ENCODE measurements at places on chromosomes 2 and 18.
A peak's percentile ranks its signal among the peaks of the same experiment; 100 is the strongest.

- no peak for DNase-seq
- H3K4me1 ChIP-seq: no peaks in the 10 kb centered on the region
- peak within 1 kb of the TSS; percentile 60 for H3K4me3 ChIP-seq
- no peaks in the 10 kb centered on the region for H3K36me3 ChIP-seq
- H3K27ac ChIP-seq: no peak within 1 kb of the TSS
Measured at GRCh38 chr2:229270551-229271410, at the start of gene PID1. TSS of gene PID1 (minus strand) at chr2:229271287. CDS start at chr2:229271043, 244 bp downstream.

DNA sequence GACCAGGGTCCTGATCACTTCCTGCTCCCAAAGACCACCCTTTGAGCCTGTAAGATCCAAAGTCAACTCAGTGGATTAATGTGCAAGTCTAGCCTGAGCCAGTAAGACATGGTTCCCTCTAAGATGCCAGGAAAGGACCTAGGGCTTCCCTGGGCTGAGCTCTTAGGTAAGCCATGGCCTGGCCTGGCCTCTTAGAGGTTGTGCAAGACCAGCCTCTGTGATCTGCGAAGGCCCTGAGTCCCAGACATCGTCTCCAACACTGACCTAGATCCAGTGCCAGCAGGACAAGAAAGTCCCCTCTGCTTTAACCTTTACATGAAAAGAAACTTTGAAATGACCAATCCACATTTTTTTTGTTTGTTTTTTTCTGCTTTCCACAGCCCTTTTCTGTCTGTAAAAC lies 73.6 kb upstream of the CYP1B1 start:
- peaks cover 27% of the 10 kb centered on the region for H3K4me1 ChIP-seq
- no peak overlapping the region for H3K4me3 ChIP-seq
- no peaks in the 10 kb centered on the region for H3K36me3 ChIP-seq
- H3K27ac ChIP-seq: no peak overlapping the region
- DNase-seq: no peak

- no peaks in the 10 kb centered on the region for H3K27me3 ChIP-seq
- H3K27ac ChIP-seq: no peak overlapping the region
Measured at GRCh38 chr2:161947836-161948235, 126.2 kb downstream of the DPP4 start.

- H3K27me3 ChIP-seq: no peaks in the 10 kb centered on the region
- H3K4me1 ChIP-seq: no peaks in the 10 kb centered on the region
- H3K36me3 ChIP-seq: peaks cover 34% of the 10 kb centered on the region
- no peak overlapping the region for H3K27ac ChIP-seq
- H3K4me3 ChIP-seq: no peak overlapping the region
Measured at GRCh38 chr2:179186126-179186525, 78.5 kb downstream of the SESTD1 start.

DNA sequence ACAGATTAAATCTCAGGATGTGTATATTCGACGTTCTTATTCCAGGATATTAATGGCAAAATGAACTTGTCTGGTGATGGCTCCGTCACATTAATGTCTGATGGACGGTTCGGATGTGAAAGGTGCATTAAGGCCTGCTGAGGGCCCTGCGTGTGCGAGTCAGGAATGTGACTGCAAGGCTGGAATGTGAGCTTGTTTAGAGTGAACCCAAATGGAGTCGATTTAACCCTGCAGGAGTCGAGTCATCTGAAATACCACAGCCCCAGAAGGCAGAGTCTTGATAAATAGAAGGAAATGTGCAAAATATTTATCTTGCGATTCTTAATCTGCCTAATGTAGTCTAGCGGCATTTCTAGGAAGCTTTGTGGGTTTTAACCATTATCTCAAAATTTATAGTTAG lies 44.3 kb downstream of the RDH14 start:
- no peak for DNase-seq
- no peaks in the 10 kb centered on the region for H3K27me3 ChIP-seq
- H3K27ac ChIP-seq: no peak overlapping the region
- H3K36me3 ChIP-seq: no peaks in the 10 kb centered on the region
- H3K4me3 ChIP-seq: no peak overlapping the region

DNA sequence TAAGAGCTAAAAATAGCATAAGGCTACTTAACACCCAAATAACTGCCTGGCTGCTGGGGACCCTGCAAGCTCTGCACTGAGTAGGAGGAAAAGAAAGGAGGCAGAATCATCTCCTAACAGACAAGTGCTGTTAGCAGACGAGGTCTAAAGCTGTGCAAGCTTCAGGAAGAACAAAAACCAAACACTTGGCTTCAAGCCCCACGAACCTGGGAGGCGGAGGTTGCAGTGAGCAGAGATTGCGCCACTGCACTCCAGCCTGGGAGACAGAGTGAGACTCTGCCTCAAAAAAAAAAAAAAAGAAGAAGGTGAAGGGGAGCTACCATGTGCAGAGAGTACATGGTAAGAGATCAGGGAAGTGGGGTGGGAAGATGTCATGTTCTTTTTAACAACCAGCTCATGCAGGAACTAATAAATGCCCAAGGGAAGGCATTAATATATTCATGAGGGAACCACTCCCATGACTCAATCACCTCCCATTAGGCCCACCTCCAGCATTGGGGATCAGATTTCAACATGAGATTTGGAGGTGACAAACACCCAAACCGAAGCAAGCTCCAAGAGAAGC lies 28.8 kb upstream of the INO80C start:
- H3K27ac ChIP-seq: no peak overlapping the region
- no peaks in the 10 kb centered on the region for H3K36me3 ChIP-seq
- H3K4me3 ChIP-seq: no peak overlapping the region
- H3K4me1 ChIP-seq: no peaks in the 10 kb centered on the region

- H3K36me3 ChIP-seq: no peaks in the 10 kb centered on the region
- H3K4me1 ChIP-seq: no peaks in the 10 kb centered on the region
- H3K27me3 ChIP-seq: no peaks in the 10 kb centered on the region
- no peak overlapping the region for H3K27ac ChIP-seq
Measured at GRCh38 chr2:182863642-182864041, 2.8 kb downstream of the FRZB start.

- no peak for DNase-seq
- no peak overlapping the region for H3K27ac ChIP-seq
- no peak overlapping the region for H3K4me3 ChIP-seq
- no peaks in the 10 kb centered on the region for H3K27me3 ChIP-seq
- no peaks in the 10 kb centered on the region for H3K36me3 ChIP-seq
- peaks cover 4% of the 10 kb centered on the region for H3K4me1 ChIP-seq
Measured at GRCh38 chr18:48155856-48156255, 225.4 kb upstream of the SMAD2 start.

GRCh38 chr18:72325307-72325706 lies 218.8 kb downstream of the CBLN2 start:
- H3K4me3 ChIP-seq: no peak overlapping the region
- DNase-seq: no peak
- no peaks in the 10 kb centered on the region for H3K4me1 ChIP-seq
- no peak overlapping the region for H3K27ac ChIP-seq
- H3K36me3 ChIP-seq: no peaks in the 10 kb centered on the region
- no peaks in the 10 kb centered on the region for H3K27me3 ChIP-seq

DNA sequence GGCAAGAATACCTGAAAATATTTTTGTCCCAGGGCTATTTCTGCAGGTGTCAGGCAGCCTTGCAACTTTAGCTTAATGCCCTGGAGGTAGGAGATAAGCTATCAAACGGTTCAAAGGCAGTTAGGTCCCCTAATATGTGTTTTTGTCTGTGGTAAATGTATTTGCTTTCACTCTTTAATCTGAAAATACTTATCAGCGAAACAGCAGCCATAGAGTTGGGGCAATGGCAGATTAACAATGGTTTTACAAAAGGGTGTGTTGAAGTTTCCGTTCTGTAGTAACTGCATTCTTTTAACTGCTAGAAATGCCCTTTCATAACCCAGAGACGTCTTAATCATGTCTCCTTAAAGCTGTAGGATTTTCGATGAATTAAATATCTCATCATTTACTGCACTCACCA lies 265.0 kb upstream of the TRIB2 start:
- no peak overlapping the region for H3K4me3 ChIP-seq
- H3K27ac ChIP-seq: no peak overlapping the region
- no peaks in the 10 kb centered on the region for H3K36me3 ChIP-seq
